ENCODE measurements at places on chromosomes 6 and 20. TPM values are rescaled to one million over a fixed set of nuclear protein-coding genes. Genes with fewer than 3 reads are reported as not detected.

The DEFB132 gene
- polyA plus RNA-seq = not detected

The VWA7 gene
- polyA plus RNA-seq = 0.80 TPM

DNA sequence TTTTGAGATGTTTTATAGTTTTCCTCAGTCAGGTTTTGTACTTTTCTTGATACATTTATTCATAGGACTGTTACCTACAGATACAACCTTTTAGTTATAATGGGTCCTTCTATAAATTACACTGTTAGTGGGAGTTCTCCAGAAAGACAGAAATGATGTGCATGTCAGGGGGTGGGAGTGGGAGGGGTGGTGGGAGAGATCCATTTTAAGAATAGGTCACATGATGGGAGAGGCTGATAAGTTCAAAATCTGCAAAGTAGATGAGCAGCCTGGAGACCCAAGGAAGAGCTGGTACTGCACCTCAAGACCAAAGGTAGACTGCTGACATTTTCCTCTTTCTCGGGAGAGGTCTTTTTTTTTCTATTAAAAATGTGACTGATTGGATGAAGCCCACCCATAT is 408.0 kb upstream of the GJE1 start:
- no peak for DNase-seq

GRCh38 chr6:3841066-3841454 is 8.1 kb upstream of the FAM50B start:
- DNase-seq = no peak
